ENCODE measurements at places on chromosomes 16 and 17. TPM values are rescaled to one million over a fixed set of nuclear protein-coding genes. Genes with fewer than 3 reads are reported as not detected.

Gene YPEL3
- total RNA-seq, result 22.4 TPM

Gene KRT25
- total RNA-seq, result 608 TPM

Gene KRTAP4-1
- total RNA-seq, result 3.6 TPM

Gene G6PC1
- total RNA-seq, result not detected

Gene TP53TG3
- not detected for total RNA-seq

Gene EVI2A
- 8.9 TPM for total RNA-seq

Gene GCGR
- total RNA-seq, result not detected

Gene RNU2-1
- not detected for total RNA-seq

Gene NRN1L
- not detected for total RNA-seq

Gene RIPOR1
- total RNA-seq, result 19.1 TPM

Gene GPR179
- 0.10 TPM for total RNA-seq

Gene GDPD3
- 4.6 TPM for total RNA-seq

Gene NPIPA3
- total RNA-seq, result not detected

Gene HOXB2
- total RNA-seq, result 4.9 TPM

Gene PARN
- 24.6 TPM for total RNA-seq

Gene TPSG1
- total RNA-seq, result not detected

Gene FNDC8
- not detected for total RNA-seq

Gene PLXDC1
- total RNA-seq, result 5.4 TPM

Gene TAC4
- not detected for total RNA-seq

Gene FBXW10
- total RNA-seq, result 0.49 TPM

Gene CCDC200
- total RNA-seq, result not detected

Gene CRHR1
- 0.39 TPM for total RNA-seq

Gene CD7
- total RNA-seq, result 0.30 TPM

Gene HS3ST2
- total RNA-seq, result 0.20 TPM

Gene EXOC7
- total RNA-seq, result 65.8 TPM

Gene IGFBP4
- total RNA-seq, result 73.4 TPM

Gene OR2C1
- 0.30 TPM for total RNA-seq

Gene PDP2
- 7.4 TPM for total RNA-seq

Gene ST6GALNAC2
- total RNA-seq, result 28.0 TPM

Gene MT1G
- total RNA-seq, result 1.8 TPM

Gene CNEP1R1
- total RNA-seq, result 28.0 TPM

Gene KCNJ12
- total RNA-seq, result 3.1 TPM
